ENCODE measurements at places on chromosomes 5 and 9. TPM values are rescaled to one million over a fixed set of nuclear protein-coding genes. Genes with fewer than 3 reads are reported as not detected.

Gene PCDHB10
- 3.6 TPM for total RNA-seq

Gene DOK3
- 7.4 TPM for total RNA-seq

Gene DAPK1
- total RNA-seq: 101 TPM

Gene SPINK5
- total RNA-seq: 3.2 TPM

Gene PCDHGB7
- 25.2 TPM for total RNA-seq

Gene SLC34A3
- not detected for total RNA-seq

GRCh38 chr5:120092649-120093048 is 371.5 kb upstream of the PRR16 start:
- DNase-seq: no peak

DNA sequence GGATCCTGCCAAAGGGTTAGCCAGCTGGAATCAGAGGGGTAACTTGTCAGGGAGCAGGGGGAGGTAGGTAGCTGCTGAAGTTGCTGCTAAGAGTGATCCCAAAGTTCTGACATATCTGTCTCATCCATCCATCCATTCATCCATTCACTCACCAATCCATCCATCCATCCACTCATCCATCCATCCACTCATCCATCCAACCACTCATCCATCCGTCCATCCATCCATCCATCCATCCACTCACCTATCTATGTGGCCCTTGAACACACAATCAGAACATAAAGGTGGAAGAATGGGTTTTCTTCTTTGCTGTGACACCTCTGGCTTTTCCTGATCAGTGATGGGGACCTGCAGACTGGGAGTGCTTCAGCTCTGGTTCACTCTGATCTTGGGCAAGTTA is 3.0 kb upstream of the C5orf52 start:
- no peak for DNase-seq

- no peak for DNase-seq
These were observed 2.3 kb upstream of the RETREG1 start for GRCh38 chr5:16619136-16619535.

DNA sequence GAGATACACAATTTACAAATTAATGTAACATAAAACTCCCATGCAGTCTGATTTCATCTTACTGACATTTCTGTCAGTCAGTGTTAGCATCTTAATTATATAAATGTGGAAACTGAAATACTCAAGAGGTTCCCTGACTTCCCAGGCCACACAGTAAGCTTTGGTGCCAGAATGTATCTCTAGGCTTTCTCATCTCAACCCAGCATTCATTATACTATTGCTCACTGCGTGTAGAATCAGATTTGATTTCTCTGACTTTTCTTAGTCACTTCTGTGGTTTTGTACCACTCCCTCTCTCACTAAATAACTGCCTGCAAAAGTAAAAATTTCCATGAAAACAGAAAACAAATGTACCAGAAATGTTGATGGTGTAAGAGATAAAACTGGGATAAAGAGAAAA is 31.7 kb upstream of the CDKN2B start:
- DNase-seq: no peak

- DNase-seq: no peak
These were observed 328.3 kb downstream of the TMEM167A start for GRCh38 chr5:82748688-82749460.

DNA sequence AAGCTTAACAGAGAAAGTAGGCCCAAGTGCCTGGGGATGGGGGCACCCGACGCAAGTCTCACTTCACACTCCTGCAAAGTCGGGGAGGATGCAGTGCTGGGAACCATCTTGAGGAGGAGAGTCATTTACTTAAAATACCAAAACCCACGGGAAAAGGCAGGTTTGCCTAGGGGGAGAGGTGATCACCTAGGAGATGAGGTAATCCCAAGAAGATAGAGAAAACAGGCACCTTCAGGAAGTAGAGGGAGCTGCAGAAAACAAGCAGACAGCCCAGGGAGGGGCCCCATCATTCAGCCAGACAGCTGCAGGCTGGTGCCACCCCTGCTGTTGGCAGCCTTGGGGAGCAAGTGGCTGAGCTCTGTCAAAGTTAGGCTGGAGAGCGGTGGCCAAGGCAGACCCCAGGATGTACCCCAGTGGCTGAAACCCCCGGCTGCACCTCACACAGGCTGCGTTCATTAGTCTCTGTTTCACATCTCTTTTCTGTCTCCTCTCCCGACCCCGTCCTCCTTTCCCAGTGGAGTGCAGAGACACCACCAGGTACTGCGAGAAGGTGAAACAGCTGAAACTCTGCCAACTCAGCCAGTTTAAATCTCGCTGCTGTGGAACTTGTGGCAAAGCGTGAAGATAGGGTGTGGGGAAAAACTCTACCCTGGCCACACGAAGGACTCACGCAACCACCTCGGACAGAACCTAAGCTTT is 124.9 kb downstream of the SAXO1 start:
- DNase-seq: no peak

DNA sequence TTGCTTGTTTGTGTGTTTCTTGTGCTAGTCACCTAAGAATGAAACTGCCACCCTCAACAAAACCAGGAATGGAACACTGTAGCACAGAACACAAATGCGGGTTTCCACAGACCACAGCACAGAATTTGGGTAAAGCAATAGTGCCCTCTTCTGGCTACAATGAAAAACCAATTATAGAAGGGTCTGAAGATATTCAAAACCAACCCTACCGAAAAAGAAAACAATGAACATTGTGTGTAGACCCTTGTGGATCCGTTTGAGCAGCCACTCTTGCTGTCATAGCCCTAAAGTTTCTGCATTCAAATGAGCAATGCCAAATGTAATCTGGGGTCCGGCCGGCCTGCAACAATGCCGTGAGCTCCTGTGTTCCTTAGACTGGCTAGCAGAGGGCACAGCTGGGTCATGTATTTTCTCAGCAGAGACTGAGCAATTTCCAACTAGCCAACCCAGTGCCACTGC is 8.3 kb upstream of the ENC1 start:
- no peak for DNase-seq

DNA sequence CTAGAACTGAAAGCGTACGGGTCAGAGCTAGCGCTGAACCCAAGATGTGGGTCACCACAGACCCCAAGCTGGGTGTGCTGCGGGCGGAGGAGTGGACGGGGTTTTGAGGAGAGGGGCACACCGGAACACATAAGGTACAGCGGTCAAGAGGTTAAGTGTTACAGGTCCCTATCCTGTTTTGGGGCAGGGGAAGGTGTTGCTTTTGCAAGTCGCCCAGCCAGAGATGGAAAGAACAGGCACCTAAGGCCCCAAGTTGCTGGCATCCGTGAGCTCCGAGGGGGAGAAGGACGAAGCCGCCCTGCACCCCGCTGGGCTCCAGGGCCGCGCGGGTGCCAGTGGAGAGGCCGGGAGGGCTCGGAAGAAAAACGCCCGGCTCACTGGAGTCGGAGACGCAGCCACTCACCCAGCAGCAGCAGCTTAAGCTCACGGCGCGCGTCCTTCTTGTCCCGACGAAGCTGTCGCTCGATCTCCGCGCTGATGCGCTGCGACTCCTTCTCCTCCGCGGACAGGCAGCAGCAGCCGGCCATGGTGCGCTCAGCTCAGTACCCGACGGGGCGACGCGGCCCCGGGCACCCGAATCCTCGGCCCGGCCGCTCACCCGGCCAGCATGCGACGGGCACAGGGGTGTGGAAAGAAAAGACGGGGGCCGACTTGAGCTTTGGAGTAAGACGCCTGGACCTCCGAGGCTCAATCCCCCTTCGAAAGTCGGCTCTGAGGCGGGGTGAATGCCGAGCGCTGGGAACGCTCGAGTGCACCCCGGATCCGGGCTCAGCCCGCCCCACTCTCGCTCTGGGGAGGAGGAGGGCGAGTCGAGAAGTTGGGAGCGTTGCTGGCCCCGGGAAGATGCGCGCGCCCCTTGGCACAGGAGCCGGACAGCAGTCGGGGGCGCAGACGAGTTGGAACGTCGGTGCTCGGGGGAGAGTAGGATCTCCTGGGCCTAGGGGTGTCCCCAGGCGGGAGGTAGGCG is 572 bp downstream of the GNA14 start:
- no peak for DNase-seq

GRCh38 chr5:180084638-180085561 is 13.3 kb upstream of the RNF130 start:
- DNase-seq: no peak

DNA sequence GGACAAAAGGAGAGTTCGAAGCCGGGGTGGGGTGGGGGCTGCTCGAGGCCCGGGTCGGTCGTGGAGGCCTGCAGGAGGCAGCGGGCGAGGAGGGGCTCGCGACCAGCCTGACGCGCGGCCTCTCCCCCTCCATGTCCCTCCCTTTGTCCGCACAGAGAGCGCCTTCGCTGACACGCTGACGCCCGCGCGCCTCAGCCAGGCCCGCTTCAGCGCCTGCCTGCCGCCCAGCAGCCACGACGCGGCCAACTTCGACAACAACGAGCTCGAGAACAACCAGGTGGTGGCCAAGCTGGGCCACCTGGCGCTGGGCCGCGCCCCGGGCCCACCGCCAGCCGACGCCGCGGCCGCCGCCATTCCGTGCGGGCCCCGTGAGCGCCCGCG is 42.2 kb downstream of the NEURL1B start:
- DNase-seq: no peak

GRCh38 chr5:180806351-180807011 is 3.9 kb upstream of the MGAT1 start:
- DNase-seq: peak; percentile 20

GRCh38 chr5:139952574-139952973 is 90.5 kb downstream of the NRG2 start:
- DNase-seq: no peak

GRCh38 chr9:17519761-17520160 is 59.1 kb upstream of the SH3GL2 start:
- DNase-seq: no peak

DNA sequence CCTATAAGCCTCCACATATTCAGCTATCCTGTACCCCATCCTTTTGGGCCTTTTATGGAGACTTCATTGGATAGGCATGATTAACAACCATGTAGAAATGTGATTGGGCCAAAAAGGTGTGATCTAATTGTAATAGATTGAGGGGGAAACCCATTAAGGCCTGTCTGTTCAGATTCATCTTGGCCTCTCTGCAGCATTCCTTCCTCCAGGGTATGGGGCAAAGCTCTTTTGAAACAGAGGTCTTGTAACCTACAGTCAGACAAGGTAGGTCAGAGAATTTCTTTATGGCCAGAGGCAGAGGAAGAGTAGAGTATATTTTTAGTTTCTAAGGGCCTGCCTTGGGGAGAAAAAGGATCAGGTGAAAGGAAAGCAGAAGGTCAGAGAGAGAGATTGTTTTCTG is 98.5 kb downstream of the INVS start:
- DNase-seq: no peak

- peak; percentile 37 for DNase-seq
These were observed 752 bp upstream of the ANKH start for GRCh38 chr5:14872070-14872989.

DNA sequence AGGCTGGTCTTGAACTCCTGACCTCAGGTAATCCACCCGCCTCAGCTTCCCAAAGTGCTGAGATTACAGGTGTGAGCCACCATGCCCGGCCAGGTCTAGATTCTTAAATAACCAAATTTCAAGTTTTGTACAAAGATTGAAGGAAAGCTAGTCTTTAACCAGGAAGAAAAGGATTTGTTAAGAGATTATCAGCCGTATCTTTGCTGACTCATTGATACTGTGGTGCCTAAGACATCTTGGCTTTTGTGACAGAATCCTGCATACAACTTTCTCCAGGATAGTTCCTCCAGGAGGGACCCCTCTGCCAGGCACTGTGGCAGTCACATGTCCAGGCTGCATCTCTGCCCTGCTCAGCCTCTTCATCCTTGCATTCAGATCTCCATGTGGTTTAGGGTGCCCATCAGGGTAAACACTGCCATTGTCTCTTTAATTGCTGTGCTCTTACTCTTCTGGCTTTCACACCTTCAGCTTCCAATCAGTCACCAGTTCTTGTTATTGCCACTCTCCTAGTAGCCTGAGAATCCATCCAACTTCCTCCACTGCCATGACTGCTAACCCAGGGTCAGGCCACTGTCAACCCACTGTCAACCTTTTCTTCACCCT is 10.0 kb downstream of the MAP3K1 start:
- DNase-seq: no peak

GRCh38 chr9:136543280-136543679 is 2.6 kb downstream of the NOTCH1 start:
- no peak for DNase-seq

DNA sequence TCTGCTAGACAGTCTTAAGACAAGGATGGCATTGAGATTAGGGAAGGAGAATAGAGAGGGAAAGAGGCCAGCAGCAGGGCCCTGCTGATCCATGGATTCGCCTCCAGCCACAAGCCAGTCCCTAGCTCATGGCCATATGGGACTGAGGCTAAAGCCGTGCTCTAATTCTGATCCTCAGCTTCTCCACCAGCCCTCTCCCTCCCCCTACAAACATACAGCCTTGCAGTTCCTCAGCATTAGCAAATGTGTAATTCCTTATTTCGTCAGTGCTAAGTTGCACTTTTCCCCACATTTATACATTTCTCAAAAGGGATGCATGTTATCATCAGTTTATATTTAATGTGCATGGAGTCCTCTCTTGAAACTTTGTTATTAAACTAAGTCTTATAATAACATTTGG is 34.8 kb downstream of the ZNF462 start:
- no peak for DNase-seq

DNA sequence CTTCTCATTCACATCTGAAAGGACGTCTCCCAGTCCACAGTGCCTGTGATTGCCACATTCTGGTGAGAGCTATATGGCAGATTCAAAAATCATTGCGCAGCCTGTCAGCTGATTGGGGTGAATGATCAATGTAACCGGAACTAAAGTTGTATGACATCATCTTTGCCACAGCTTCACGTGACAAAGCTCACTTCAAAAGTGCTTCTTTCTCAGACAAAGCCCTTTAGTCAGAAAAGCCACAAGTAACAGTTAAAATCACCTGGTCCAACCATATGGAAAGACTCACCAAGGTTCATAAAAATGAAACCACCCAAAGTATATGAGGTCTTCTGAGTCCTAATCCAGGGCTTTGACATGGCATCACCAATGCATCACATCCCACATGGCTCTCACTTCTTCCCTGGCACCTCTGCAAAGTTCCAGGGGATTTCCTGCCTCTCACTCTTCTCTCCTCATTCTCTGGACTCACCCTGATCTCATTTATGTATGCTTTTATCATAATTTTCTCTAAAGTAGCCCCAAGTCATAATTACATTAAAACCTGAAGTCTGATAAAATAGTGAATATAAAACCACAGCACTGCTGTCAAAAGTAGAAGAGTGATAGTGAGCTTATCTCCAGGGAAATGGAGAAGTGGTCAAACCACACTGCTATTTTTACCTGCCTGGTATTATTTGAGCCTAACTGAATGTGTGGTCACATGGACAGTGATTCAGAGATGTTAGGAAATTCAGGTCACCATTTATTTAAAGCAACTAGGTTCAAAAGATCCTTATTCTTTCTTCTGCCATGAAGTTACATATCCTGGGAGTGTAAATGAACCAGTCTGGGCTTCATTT is 193.1 kb upstream of the PTGER4 start:
- DNase-seq: no peak

- DNase-seq: no peak
These were observed 244.3 kb downstream of the PDE4D start for GRCh38 chr5:59648949-59649921.

Measured in omental fat pad (tissue), 4 donors.